ENCODE measurements at places on chromosomes 5 and 9. TPM values are rescaled to one million over a fixed set of nuclear protein-coding genes. Genes with fewer than 3 reads are reported as not detected.

TMEM215 gene
- total RNA-seq = not detected

C5orf63 gene
- total RNA-seq = 5.6 TPM

GPRIN1 gene
- 0.60 TPM for total RNA-seq

ZDHHC12 gene
- 26.9 TPM for total RNA-seq

FBP1 gene
- total RNA-seq = 5.1 TPM

SPINK4 gene
- total RNA-seq = not detected

DIAPH1 gene
- total RNA-seq = 256 TPM

DPH7 gene
- total RNA-seq = 46.1 TPM

GPBP1 gene
- total RNA-seq = 135 TPM

SELENOP gene
- total RNA-seq = not detected

GRCh38 chr5:177507165-177507564 is 2.5 kb downstream of the DOK3 start:
- peaks cover 10% of the 10 kb centered on the region for H3K4me1 ChIP-seq
- no peak for DNase-seq
- no peaks in the 10 kb centered on the region for H3K27me3 ChIP-seq
- H3K36me3 ChIP-seq = peaks cover 2% of the 10 kb centered on the region
- H3K27ac ChIP-seq = no peak overlapping the region

GRCh38 chr5:2656206-2656605 is 95.3 kb downstream of the IRX2 start:
- no peaks in the 10 kb centered on the region for H3K27me3 ChIP-seq
- no peaks in the 10 kb centered on the region for H3K4me1 ChIP-seq
- H3K36me3 ChIP-seq = no peaks in the 10 kb centered on the region
- no peak overlapping the region for H3K27ac ChIP-seq
- no peak for DNase-seq

GRCh38 chr5:73539730-73540129 is 25.7 kb downstream of the ANKRA2 start:
- H3K27ac ChIP-seq = no peak overlapping the region
- peaks cover 4% of the 10 kb centered on the region for H3K4me1 ChIP-seq
- H3K4me3 ChIP-seq = no peak overlapping the region
- peaks cover 57% of the 10 kb centered on the region for H3K27me3 ChIP-seq
- no peak for DNase-seq

DNA sequence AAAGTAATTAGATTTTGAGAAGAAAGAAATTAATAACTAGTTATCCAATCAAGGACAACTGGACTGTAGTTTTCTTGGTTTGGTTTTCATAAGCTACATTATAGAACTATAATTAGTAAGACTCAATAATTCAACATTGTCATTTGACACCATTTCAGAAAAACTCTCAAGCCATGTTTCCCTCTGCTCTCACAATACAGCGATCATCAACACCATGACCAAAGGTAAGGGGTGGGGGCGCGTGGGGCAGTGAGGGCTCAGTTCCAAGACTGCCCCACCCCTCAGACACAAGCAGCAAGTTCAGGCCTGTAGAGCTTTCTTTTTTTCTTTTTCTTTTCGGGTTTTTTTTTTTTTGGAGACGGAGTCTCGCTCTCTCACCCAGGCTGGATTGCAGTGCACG is 6.4 kb downstream of the CMBL start:
- DNase-seq = no peak
- peaks cover 17% of the 10 kb centered on the region for H3K27me3 ChIP-seq
- H3K4me1 ChIP-seq = peaks cover 3% of the 10 kb centered on the region

DNA sequence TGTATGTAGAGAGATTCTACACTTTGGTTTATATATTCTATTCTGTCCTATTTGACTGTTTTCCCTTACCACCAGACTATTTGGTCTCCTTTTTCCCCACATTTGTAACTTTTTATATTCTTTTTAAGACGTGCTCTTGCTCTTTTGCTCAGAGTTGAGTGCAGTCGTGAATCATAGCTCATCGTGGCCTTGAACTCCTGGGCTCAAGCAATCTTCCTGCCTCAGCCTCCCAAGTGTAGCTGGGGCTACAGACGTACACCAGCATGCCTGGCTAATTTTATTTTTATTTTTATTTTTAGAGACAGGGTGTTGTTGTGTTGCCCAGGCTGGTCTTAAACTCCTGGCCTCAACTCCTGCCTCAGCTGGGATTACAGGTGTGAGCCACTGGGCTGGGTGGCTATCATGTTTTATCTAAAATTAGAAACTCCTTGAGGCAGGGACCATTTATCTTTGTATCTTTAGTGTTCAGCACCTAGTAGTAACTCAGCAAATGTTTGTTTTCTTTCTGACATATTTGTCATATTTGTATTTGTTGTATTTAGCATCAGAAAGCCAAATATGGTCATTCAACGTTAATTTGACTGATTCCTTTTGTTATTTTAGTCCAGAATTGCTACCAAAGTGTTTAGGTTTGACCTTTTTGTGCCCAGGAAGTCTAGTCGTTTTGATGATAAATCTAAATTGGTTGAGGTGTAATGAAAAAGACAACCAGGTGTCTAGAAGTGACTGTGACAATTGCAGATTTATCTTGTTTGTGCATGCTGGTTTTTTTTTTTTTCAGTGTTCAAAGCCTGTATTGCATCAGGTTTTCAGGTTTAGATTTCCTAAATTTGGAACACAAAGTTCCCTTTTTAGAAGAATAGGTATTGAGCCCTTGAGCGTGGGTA is 44.3 kb downstream of the ERBIN start:
- no peak for DNase-seq
- H3K4me3 ChIP-seq = peak overlapping the region; percentile 68
- H3K27me3 ChIP-seq = no peaks in the 10 kb centered on the region
- H3K36me3 ChIP-seq = peaks cover 8% of the 10 kb centered on the region
- H3K27ac ChIP-seq = peak overlapping the region; percentile 88

DNA sequence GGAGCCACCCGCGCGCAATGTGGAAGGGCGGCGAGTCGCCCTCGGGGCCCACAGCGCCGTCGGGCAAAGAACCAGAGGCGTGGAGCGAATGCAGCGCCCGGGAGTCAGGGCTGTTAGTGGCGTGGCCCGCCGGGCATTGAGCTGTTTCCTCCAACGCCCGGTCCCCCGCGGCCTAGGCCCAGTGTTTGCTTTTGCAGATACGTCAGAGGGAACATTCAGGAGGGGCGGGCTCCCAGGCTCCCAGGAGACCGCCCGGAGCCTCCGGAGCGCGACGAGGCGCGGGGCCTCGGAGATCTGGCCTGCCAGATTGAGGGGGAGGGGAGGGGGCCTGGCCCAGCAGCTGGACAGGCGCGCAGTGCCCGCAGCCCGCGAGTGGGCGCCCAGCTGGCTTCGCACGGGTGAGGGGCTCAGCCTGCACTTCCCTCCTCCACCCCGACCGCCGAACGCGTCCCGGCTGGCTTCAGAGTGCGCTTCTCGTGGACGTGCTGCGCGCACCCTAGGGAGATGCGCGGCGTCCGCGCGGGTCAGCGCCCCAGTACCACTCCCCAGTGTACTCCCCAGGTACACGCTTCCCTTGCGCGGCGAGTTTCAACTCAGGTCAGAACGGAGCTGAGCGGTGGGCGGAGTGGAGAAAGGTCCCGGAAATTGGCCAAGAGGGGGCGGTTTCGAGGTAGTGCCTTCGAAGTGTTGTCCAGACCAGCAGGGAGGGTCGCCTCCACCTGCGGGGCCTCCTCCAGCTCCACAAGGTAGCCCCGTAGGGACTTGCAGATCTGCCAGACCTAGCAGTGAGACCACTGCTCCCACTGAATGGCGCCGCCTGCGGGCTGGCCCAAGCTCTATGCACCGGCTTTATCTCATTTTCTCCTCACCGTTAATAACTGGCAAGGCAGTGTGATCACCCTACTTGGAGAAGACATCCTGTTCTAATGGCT is 130.4 kb downstream of the TMEM174 start:
- peaks cover 13% of the 10 kb centered on the region for H3K36me3 ChIP-seq
- peaks cover 97% of the 10 kb centered on the region for H3K27me3 ChIP-seq
- no peak for DNase-seq

GRCh38 chr9:91496351-91496750 is 72.7 kb upstream of the NFIL3 start:
- no peak overlapping the region for H3K27ac ChIP-seq
- DNase-seq = no peak
- H3K4me1 ChIP-seq = no peaks in the 10 kb centered on the region
- H3K36me3 ChIP-seq = no peaks in the 10 kb centered on the region
- peaks cover 38% of the 10 kb centered on the region for H3K27me3 ChIP-seq
- no peak overlapping the region for H3K4me3 ChIP-seq

DNA sequence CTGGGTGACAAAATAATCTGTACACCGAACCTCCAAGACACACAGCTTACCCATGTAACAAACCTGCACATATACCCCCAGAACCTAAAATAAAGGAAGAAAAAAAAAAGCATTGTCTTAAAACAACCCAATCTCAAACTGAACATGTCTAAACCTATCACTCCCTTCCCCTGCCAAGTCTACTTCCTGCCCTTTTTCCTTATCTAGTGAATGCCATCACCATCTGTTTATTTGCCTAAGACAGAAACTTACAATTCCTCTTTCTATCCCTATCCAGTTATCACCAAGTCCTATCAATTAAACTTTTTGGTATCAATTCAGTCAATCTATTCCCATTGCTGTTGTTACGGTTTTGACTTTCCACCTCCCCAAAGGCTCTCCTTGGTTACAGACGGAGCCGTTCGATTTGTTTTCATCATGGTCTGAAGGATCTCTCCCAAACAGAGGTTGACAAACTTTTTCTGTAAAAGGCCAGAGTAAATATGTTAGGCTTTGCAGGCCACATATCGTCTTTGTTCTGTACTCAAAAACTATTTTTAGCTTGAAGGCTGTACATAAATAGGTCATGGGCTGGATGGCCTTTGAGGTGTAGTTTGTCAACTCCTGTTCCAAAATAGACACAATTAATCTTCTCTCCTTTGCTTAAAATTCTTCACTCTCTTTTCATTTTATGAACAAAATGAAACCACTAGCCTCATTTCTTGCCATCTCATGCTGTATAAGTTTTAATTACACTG is 12.1 kb downstream of the NOL8 start:
- no peaks in the 10 kb centered on the region for H3K27me3 ChIP-seq
- peaks cover 27% of the 10 kb centered on the region for H3K4me1 ChIP-seq
- H3K4me3 ChIP-seq = no peak overlapping the region
- peak overlapping the region; percentile 65 for H3K27ac ChIP-seq
- no peak for DNase-seq
- peaks cover 22% of the 10 kb centered on the region for H3K36me3 ChIP-seq

DNA sequence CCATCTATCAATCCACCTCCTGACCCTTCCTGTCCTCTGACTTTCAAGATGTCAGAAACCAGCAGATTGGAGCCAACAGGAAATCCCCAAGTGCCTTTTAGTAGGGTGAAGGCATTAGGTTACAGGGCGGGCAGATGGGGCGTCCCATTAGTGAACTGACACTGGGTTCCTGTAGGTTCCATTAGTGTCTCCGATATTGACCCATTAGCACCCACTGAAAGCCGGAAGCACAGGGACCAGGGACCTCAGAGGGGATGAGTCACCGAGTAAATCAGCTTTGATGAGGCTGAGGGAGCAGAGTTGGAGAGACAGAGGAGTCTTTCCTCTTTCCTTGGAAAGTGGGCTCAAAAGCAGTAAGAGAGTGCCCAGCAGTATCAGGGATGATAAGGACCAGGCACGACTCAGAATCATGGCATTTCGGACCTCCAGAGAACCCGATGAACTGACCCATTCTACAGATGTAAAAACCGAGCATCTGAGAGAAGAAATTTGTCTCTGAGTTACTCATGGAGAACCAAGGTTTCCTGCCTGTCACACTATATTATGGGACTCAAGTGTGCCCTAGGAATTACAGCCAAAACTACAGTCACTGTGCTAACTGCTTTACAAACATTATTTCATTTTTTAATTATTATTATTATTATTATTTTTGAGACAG is 47.2 kb upstream of the FABP6 start:
- H3K36me3 ChIP-seq = peaks cover under 1% of the 10 kb centered on the region
- no peak overlapping the region for H3K27ac ChIP-seq
- no peak overlapping the region for H3K4me3 ChIP-seq
- H3K4me1 ChIP-seq = peaks cover 3% of the 10 kb centered on the region
- no peak for DNase-seq

DNA sequence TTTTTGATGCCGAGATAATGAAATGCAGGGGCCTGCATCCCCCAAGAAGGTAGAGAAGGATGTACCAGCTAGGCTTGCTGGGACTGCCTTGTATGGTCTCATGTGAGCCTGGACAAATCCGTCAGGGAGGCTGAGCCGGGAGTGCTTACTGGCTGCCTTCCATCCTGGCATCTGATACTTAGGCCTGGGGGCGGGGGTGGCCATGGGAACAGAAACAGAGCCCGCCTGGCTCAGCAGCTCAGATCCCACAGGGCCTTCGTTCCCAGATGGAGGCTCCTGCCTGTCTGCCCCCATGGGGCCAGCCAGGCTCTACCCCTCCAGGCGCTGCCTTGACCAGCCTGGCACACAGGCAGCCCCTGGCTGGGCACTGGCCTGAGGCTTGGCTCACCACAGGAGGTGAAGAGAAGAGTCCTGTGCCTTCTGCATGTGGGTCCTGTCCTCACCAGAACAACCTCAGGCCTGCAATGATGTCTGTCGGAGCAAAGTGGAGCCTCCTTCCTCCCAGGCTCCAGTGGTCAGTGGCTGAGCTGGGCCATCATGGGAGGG is 10.5 kb upstream of the SPATA31E1 start:
- peaks cover 28% of the 10 kb centered on the region for H3K27me3 ChIP-seq
- peaks cover 2% of the 10 kb centered on the region for H3K36me3 ChIP-seq
- peaks cover 4% of the 10 kb centered on the region for H3K4me1 ChIP-seq
- no peak overlapping the region for H3K27ac ChIP-seq
- DNase-seq = no peak

All from T-helper 17 cell (primary cell).